ENCODE measurements at places on chromosomes 1 and 21.

DNA sequence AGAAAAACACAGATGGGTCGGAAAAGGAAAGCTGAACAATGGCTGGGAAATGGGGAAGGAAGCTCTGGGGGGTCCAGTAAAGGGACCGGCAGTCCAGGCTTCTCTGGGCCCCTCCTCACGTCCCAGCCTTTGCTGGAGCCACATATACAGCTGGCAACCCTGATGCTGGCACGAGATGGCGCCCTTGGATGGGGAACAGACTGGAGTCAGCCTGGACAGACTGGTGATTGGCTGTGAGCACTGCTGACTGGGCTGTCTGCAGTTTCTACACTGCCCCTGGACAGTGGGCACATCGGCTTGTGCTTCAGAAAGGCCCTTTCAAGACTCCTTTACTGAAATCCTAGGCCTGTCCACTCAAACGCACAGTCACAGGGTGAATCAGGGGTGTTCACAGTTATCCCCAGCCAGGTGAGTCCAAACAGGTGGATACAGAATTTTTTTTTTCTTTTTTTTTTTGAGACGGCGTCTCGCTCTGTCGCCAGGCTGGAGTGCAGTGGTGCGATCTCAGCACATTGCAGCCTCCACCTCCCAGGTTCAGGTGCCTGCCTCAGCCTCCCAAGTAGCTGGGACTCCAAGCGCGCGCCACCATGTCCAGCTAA is 31.1 kb upstream of the ZBTB40 start:
- peak; percentile 51 for DNase-seq

DNA sequence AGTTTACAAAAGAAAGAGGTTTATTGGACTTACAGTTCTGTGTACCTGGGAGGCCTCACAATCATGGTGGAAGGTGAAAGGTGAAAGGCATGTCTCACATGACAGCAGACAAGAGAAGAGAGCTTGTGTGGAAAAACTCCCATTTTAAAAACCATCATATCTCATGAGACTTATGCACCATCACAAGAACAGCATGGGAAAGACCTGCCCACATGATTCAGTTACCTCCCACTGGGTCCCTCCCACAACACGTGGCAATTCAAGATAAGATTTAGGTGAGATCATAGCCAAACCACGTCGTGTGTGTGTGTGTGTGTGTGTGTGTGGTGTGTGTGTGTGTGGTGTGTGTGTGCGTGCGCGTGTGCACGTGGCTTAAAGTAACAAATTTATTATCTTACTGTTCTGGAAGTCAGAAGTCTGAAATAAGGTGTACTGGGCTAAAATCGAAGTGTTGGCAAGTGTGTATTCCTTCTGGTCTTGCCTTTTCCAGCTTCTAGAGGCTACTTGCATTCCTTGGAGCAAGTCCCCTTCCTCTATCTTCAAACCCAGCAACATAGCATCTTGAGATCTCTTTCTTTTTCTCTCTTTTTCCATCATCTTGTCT is 48.1 kb upstream of the MPC2 start:
- DNase-seq = no peak

DNA sequence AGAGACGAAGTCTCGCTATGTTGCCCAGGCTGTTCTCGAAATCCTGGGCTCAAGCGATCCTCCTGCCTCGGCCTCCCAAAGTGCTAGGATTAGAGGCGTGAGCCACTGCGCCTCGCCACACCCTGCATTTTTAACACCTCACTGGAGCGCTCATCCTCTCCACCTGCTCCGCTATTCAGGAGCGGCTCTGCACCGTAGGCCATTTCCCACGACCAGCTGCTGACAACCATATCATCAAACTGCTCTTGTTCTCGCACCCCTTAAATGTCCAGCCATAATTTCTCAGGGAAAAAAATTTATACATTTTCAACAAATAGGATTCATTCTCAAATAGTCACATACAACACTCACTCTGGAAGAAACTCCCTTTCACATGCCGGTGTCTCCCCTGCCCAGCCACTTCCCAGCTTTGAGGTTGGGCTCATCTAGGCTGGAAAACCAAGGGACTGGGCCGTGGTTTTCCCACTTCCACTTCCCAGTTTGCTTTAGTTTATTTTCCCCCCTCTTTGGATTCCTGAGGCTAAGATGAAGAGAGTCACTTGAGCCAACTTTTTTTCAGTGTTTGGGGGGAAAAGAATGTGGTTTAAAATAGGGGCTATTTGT is 639 bp upstream of the IPO9 start:
- DNase-seq = no peak

GRCh38 chr1:76137746-76138145 is 63.2 kb downstream of the ST6GALNAC3 start:
- no peak for DNase-seq

GRCh38 chr1:206455666-206456344 is 14.5 kb upstream of the IKBKE start:
- no peak for DNase-seq

- no peak for DNase-seq
Observed at GRCh38 chr1:180762796-180763195, 131.0 kb downstream of the XPR1 start.

Measured in GM18507 (cell line).